Activated B cell treated with CpG ODN at 0.5 μM for 24 hours (primary cell): ENCODE measurements at places on chromosomes 16 and 17. TPM values are rescaled to one million over a fixed set of nuclear protein-coding genes. Genes with fewer than 3 reads are reported as not detected.

- no peak for DNase-seq
These were observed 1.4 kb downstream of the GCSH start for GRCh38 chr16:81094771-81095251.

- DNase-seq = no peak
These were observed 105.4 kb downstream of the ZNF423 start for GRCh38 chr16:49750341-49751000.

GRCh38 chr16:55411231-55411630, 67.8 kb upstream of the MMP2 start:
- no peak for DNase-seq

DNA sequence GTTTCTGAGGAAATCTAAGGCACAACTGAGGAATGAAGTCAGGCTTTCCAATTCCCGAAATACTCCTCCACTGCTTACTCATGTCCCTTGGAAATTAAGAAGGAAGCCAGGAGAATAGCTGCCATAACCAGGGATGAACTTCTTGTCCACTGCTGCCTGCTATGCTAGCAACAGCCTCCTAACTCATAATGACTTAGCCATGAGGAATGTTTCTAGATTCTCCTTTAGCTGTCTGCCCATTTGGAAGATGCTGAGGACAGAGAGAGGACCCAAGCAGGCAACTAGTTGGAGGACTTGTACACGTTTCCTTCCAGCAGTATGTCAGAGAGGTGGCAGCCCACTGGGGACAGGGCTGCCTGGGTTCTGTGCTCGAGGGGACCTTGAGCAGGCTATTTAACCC, 939 bp upstream of the CCL2 start:
- DNase-seq = no peak

DNA sequence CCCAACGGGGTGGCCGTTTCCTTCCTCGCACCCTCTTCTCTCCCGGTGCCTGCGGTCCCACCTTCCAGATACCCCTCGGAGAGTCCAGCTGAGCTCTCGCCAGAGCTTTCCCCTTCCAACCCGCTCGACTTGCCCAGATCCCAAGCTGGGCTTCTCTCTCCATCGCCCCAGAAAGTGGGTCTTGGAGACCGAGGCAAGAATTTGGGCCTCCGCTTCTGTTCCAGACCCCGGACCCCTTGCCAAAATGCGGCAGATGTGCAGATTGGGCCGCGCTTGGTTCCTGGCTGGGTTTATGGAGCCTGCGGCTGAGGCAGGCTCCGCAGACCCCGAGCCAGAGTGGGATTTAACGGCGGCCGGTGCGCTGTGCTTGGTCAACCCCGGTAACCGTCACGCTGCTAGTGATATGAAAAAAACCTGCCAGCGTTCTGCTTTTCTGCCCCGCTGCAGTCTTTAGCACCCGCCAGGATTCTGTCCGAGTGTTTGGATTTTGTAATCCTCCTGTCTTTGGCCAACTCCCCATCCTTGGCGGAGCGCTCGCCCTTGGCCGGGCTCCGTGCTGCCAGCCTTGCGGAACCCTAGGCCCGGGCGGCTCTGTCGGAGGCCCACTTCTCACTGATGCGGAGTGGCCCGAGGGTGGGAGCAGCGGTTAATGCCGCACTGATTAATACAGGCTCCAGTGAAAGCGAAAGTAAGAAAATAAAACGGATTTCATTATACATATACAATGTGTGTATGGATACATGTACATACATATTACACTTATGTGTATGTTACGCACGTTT, 754 bp upstream of the SLFN11 start:
- peak; percentile 40 for DNase-seq

DNA sequence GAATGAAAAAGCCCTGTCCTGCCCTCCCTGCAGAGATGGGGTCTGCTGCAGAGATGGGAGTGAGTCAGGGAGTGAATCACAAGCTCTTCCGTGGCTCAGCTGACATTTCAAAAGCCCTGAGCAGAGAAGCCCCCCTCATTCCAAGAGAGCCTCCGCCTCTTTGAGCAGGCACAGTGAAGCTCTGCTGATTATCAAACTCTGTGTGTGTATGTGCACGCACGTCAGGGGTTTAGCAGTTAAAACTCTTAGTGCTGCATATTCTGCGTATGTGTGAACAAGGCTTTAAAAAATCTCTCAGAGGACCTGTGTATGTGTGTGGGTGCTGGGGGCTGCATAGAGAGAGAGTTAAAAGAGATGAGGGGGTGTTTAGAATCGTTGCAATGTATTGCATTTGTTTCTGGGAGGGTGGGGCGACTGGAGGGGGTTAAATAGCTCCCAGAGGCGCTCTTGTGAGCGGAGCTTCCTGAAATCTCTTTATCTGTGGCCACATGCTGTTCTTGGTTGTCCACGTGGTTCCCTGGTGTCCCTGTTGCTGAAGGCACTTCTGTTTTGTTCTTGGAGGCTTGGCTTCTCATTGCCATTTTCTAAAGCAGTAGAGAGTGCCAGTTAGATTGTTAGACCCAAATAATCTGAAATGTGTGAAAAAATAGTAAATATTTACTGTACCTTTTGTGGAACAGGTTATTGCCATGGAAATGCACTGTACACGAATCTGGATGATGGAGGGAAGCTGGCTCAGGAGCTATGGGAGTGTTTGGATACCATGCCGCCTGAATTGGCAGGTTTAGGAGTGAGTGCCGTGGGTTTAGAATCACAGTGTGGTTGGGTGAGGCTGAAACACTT, 116.6 kb downstream of the PRKCB start:
- no peak for DNase-seq

GRCh38 chr17:2406271-2406902, 5.5 kb upstream of the MNT start:
- no peak for DNase-seq

- DNase-seq = no peak
These were observed 8.1 kb downstream of the DEF8 start for GRCh38 chr16:89956505-89957215.

GRCh38 chr17:40411821-40412220, 5.9 kb downstream of the TOP2A start:
- DNase-seq = no peak

DNA sequence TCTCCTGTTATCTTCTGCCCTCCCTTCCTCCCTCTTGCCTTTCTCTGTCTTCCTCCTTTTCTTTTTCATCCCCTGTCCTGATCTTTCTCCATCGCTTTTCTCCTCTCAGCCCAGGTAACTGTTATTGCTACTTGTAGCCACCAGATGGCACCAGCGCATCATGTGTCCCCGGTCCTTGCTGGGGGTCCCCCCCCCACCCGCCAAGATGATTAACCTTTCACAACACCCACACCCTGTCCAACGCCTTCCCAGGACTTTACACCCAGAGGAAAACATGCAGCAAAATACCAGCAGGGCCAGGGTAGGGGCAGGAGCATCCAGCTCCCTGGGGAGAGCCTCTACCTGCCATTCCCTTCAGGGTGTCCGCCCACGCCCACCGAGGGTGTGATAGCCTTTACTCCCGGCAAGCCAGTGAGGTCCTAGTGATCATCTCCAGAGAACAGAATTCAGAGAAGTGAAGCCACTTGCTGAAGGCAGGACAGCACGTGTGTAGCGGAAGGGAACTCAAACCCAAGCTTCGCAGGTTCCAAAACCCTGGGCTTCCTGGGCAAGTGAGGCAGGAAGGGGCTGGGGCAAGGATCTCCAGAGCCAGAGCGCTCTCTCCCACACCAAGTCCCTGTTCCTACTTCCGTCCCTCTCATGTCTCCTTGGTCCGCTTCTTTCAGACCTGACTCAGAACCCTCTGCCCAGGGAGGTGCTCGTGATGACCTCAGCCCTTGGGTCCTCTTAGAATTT, 13.4 kb upstream of the TAC4 start:
- peak; percentile 40 for DNase-seq

DNA sequence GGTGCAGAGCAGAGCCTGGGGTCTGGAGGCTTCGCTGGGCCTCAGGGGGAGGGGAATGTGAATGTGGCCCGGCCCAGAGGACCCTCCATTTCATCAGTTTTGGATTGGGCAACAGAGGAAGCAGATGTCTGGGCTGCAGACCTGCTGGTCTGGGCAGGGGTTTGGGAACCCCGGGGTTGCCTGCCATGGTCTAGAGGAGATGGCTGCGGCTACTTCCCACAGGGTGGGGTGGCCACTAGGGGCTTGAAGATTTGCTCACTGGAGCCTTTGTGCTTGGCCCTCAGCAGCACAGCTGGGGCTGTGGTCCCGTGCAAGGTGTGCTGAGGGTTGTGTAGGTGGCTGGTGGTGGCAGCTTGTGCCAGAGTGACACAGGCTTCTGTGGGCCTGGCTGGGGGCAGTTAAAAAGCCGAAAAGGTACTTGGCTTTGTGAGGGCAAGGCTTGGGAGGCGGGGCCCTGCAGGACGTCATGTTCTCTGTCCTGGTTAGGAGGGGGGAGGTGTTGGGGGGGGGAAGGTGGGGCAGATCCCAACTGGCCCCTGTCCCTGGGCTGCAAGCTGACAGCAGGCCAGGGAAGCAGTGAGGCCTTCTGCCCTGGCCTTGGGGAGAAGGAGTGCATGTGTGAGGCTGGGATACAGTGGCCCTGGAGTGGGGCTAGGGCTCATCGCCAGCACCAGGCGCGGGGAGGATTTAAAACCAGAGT, 98.0 kb downstream of the KPNA2 start:
- DNase-seq = no peak

- no peak for DNase-seq
These were observed 1.7 kb upstream of the DBNDD1 start for GRCh38 chr16:90020838-90021382.

GRCh38 chr17:6011206-6011605, 59.0 kb upstream of the WSCD1 start:
- no peak for DNase-seq

GRCh38 chr16:58440131-58440530, 47.9 kb downstream of the GINS3 start:
- DNase-seq = no peak

GRCh38 chr17:67285360-67285759, 40.4 kb upstream of the HELZ start:
- no peak for DNase-seq

DNA sequence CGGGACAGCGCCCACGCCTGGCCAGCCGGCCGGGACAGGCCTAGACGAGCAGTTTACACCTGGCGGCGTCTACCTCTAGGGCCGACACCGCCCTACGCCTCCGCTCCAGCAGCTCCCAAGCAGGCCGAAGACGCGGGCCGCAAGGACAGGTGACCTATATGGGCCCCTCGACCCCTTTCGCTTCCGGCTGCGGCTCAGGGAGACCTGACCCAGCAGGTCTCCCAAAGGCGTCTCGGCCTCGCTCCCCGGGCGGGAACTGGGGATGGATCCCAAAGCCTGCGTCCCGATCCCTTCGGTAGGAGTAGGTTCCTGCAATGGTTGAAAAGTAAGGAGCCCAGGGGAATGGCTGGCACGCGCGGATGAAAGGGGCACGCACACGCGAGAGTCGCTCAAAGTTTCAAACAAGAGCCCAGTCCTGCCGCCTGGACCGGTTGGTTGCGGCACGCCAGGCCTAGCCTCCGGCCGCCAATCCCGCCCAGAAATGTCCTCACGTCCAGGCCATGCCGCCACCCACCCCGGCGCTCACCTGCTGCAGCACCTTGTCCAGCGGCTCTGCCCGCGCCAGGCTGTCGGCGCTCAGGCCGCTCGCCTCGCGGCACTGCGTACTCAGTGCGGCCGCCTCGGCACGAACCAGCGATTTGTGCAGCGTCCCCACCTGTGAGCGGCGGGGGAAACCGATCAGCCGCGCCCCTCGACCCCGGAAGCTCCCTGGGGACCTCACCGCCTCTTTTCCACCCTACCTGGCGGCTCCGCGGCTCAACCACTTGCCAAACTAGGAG, 630 bp downstream of the ESRP2 start:
- no peak for DNase-seq

GRCh38 chr16:76959166-76959565, 231.8 kb upstream of the MON1B start:
- DNase-seq = no peak

- DNase-seq = peak; percentile 74
These were observed 57.0 kb downstream of the ABR start for GRCh38 chr17:1122533-1123392.

DNA sequence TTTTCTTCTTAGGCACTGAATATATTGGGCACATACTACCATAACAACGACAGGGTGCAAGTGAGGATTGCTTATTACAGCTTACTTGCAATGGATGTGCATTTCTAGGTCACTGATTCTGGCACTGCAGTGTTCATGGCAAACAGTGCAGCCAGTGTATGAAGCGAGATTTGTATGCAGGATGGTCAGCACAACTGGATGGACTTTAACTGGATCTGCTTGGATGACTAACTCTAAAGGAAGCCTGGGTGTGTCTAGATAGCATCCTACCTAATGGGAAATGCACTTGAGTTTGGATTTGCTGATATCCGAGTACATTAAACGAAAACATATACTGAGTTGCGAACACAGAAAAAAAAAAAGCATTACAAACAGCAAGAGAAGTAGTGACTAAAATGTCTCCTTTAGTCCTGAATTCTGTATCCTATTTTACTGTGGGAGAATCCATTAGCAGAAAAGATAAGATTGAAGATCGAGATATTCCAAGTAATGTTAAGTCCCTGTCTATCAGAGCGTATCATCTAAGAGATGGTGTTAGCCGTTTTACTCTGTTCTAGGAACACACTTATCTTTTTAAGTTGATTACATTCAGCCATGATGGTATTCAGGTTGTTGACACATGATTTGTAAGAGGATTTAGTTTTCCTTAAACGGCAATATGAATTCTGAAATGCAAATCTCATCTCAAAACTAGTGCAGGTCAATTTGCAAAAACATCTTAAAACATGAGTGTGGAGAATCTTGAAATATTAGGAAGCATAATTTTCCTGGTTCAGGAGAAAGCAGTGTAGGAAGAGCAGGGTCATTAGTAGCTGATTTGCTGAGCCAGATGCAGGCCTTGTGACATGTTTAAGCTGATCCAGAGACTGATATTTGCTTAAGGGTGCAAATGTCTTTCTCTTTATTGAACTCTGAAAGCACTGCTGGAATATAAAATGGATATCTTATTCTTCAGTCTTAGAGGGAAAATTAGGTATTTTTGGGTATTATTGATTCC, 142.6 kb upstream of the CPHXL start:
- no peak for DNase-seq

DNA sequence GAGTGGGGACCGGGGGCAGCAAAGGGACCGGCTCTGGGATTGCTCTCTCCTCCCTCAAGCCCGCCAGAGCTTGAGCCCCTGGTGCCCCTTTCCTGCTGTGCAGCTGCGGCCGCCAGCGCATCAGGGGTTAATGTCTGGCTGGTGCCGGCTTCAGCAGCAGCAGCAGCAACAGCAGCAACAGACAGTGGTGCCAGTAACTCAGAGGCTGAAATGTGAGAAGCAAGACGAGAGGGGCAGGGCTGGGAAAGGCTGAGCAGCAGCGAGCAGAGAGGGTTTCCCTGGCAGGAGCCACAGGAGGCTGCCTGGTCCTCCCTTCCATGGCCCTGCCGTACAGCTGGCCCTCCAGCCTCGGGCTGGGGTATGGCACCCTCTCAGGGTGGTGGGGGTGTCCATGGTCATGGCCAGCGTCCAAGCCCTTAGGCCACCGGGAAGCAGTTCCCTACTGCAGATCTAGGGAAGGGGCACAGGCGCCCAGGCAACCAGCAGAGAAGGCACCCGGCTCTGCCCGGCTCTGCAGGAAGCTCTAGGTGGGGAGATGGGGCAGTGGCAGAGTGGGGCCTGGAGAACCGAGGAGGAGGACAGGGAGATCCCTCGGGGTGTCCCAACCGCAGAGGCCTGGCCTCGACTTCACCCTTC, 21.1 kb upstream of the TFAP4 start:
- no peak for DNase-seq

The RBFOX1 gene
- not detected in 2 replicates for total RNA-seq

The HNF1B gene
- 36.3 and 40.0 TPM in 2 replicates for total RNA-seq

The EPX gene
- not detected in 2 replicates for total RNA-seq

The KRT27 gene
- not detected in 2 replicates for total RNA-seq

The LYZL6 gene
- not detected in 2 replicates for total RNA-seq

The PMP22 gene
- not detected in 2 replicates for total RNA-seq

The PYY gene
- not detected in 2 replicates for total RNA-seq

The LRRC75A gene
- total RNA-seq = 0.54 and 0.98 TPM in 2 replicates

The DOC2B gene
- total RNA-seq = not detected in 2 replicates

The RPGRIP1L gene
- 5.0 and 5.8 TPM in 2 replicates for total RNA-seq

The CFDP1 gene
- total RNA-seq = 27.7 and 32.0 TPM in 2 replicates

The NOD2 gene
- 2.9 and 3.7 TPM in 2 replicates for total RNA-seq
